ENCODE measurements at places on chromosomes 6 and 20. TPM values are rescaled to one million over a fixed set of nuclear protein-coding genes. Genes with fewer than 3 reads are reported as not detected.

Gene PLA2G7
- total RNA-seq = 1.2 TPM

Gene C20orf202
- 0.35 TPM for total RNA-seq

Gene GRM1
- total RNA-seq = 0.09 TPM

Gene ADGB
- 0.04 TPM for total RNA-seq

Gene SIRPD
- total RNA-seq = not detected

Gene SEL1L2
- not detected for total RNA-seq

Gene NHLRC1
- 2.5 TPM for total RNA-seq

Gene MEI4
- total RNA-seq = under 0.01 TPM

Gene NRSN1
- not detected for total RNA-seq

Gene HLA-DPA1
- 18.6 TPM for total RNA-seq

Gene JPH2
- total RNA-seq = 76.8 TPM

Gene OR2J3
- not detected for total RNA-seq

Gene ARFGEF3
- total RNA-seq = 1.1 TPM

Gene SNRPB2
- 74.3 TPM for total RNA-seq

Gene BTBD3
- total RNA-seq = 35.1 TPM

Gene ADTRP
- 0.22 TPM for total RNA-seq

Gene VPS16
- 24.7 TPM for total RNA-seq

Gene C6orf141
- total RNA-seq = 1.7 TPM

Gene TMEM244
- 0.22 TPM for total RNA-seq

Gene IL17F
- not detected for total RNA-seq

Gene EYA4
- 28.8 TPM for total RNA-seq
